Right atrium auricular region (tissue), 2 donors: ENCODE measurements at places on chromosomes 4 and X. TPM values are rescaled to one million over a fixed set of nuclear protein-coding genes. Genes with fewer than 3 reads are reported as not detected.

Gene CRMP1
- total RNA-seq = 1.1 TPM

Gene HAUS7
- 15.9 TPM for total RNA-seq

GRCh38 chr4:17090063-17090462, 191.6 kb upstream of the LDB2 start:
- DNase-seq = no peak

DNA sequence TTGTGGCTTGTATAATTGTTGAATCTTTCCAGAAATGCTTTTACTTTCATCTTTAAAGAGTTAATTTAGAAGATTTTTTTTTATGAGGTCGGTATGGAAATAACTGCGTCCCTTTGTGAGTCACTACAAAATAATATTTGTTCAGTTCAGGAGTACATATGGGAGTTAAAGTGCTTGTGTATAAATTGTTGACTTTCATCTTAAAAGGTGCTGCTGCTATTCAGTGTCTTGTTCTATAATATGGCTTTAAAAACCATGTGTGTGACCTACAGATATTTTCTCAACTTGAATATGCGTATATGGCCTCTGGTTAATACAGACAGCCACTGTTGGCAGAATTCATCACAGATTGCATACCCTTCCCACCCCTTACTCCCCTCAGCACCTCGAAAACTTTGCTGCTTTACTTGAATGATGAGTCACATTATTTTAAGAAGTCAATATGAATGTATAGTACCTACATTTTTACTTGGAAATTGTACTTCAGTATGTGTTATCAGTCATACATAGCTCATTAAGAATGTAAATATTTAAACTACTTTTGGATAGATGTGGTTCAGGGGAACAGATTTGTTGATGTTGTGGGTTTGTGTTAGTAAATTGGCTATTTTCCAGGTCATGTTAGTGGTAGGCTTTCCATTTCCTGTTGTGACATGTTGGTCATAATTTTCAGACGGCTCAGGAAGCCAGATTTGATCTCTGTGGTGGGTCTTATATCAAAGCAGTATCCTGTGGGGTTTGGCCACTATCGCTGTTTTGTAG, 1.5 kb downstream of the CLCN3 start:
- no peak for DNase-seq

- no peak for DNase-seq
Observed at GRCh38 chr4:140706276-140706625, 49.9 kb downstream of the TBC1D9 start.

Gene TLR3
- 3.0 TPM for total RNA-seq

Gene TMPRSS11B
- total RNA-seq = not detected

GRCh38 chr4:47390428-47391125, 72.9 kb downstream of the COMMD8 start:
- no peak for DNase-seq

- DNase-seq = no peak
Observed at GRCh38 chr4:54877006-54877405, 219.2 kb downstream of the KIT start.

Gene FGG
- not detected for total RNA-seq

DNA sequence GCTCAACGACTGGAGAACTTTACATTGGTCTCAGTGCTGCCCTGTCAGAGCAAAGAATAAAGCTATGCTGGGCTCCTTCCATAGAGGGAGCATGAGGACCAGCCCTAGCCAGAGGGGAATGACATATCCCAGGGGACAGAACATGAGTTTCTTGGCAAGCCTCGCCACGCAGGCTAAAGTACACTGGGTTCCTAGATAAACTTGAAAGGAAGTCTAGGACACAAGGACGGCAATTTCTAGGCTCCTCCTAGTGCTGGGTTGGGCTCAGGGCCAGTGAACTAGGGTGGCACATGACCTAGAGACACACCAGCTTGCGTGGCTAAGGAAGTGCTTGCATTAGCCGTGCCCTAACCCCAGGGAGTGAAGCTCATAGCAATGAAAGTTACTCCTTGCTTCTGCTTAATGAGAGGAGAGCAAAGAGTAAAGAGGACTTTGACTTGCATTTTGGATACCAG, 141.0 kb downstream of the MAB21L2 start:
- peak; percentile 88 for DNase-seq

Gene ZNF185
- 2.0 TPM for total RNA-seq
